ENCODE measurements at places on chromosomes 1 and 21.

DNA sequence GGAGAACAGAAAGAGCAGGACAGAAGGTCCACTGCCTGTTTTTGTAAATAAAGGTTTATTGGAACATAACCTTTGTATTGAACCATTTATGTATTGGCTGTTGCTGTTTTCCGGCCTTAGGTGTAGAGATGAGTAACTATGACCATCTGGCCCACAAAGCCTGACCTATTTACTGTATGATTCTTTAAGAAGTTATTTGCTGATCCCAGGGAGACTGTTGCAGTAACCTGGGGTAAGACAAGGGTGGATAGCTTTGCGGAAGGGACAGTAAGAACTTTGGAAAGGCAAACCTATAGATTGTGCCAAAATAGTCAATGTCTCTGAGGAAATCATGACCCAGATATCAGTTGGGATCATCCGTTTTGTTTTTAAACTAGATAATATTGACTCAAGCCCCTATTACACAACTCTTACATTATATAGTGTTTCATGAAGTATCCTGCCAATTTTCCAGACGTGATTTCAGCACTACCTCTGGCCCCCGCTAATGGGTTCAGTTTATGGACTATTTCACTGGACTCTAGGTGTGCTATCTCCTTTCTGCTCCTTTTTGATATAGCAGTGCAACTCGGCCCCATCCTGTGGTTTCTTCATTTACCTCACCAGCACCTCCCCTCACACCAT, 20.8 kb upstream of the TLCD4 start:
- DNase-seq, result no peak

DNA sequence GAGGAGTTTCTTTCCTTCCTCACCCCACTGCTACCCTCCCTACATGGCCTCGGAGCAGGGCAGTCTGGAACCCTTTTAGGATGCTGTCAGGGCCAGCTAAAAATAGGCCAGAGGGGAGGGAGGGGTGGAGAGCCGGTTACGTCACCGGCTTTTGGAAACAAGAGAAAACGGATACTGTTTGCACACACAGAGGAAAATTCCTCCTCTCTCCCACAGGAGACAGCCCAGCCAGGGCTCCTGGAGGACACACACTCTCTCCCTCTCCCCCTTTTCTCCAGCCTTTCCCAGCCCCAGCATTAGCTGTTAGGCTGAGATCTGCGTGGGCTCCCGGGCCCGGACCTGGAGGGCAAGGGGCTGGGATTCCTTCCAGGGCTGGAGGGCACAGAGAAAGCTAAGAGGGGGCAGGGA, 20.0 kb upstream of the ALDH4A1 start:
- no peak for DNase-seq

GRCh38 chr1:24199291-24199900, 12.3 kb upstream of the IFNLR1 start:
- no peak for DNase-seq

DNA sequence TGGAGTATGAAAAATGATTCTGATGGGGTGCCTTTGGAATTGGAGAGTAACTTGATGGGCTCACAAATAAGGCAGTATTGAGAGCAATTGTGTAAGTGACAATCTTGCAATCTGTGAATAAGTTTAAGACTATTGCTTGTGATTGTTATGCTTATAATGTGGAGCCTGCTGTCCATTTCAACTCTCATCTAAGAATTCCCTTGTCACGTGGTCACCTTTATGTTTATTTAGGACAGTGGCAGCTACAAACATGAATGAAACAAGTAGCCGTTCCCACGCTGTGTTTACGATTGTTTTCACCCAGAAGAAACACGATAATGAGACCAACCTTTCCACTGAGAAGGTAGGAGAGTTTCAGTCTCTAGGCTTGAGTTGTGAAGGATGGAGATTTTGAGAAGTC, 57.6 kb downstream of the KIF1B start:
- no peak for DNase-seq

DNA sequence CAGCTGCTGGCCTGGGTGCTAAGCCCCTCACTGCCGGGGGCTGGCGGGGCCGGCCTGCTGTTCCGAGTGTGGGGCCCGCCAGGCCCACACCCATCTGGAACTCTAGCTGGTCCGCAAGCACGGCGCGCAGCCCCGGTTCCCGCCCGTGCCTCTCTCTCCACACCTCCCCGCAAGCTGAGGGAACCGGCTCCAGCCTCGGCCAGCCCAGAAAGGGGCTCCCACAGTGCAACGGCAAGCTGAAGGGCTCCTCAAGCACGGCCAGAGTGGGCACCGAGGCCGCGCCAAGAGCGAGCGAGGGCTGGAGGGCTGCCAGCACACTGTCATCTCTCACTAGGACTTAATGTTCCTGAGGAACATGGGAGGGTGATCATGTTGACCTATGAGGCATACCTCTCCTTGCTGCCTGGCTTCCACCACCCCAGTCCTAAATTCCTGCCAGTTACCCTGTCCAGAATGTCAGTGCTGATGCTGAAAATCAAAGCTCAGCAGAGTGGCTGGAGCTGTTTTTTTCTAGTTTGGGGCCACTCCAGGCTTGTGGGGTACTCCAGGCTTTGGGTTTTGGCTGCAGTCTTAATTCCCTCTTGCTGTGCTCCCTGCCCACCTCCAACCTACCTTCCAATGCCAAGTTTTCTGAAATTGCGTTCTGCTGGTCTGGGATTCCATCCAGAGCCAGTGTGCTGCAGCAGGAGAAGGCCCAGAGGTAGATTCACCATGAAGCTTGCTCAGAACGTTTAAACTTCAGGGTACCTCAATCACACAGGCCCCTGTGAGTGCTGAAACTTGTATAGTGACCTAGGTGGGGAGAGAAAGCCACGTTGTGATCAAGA, 44.2 kb upstream of the LPGAT1 start:
- no peak for DNase-seq

- DNase-seq, result no peak
Observed at GRCh38 chr1:40956407-40956806, 23.1 kb upstream of the CTPS1 start.

GRCh38 chr21:44547656-44548331, 3.5 kb downstream of the KRTAP10-2 start:
- DNase-seq, result no peak

DNA sequence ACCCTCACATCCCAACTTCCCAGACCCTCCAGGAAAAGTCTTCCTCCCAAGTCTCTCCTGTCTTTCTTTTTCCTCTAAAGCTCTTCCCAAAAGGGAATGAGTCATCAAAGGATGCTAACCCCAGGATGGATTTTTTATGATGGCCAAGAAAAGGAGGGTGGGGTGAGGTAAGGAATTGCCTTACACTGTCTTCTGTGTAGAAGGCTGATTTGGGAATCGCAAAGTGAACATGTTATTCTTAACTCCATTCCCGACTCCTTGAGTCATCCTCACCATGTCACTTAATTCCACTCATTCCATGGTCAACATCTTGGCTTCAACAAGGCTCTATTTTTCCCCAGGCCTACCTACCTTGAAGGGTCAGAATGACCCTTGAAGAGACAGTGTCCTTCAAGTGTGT, 44.0 kb downstream of the TBX15 start:
- no peak for DNase-seq

- no peak for DNase-seq
Observed at GRCh38 chr1:32494711-32495337, 30.0 kb downstream of the ZBTB8B start.

GRCh38 chr1:206573762-206574161, 38.5 kb downstream of the EIF2D start:
- no peak for DNase-seq

- no peak for DNase-seq
Observed at GRCh38 chr1:206687915-206688442, 3.3 kb downstream of the MAPKAPK2 start.

DNA sequence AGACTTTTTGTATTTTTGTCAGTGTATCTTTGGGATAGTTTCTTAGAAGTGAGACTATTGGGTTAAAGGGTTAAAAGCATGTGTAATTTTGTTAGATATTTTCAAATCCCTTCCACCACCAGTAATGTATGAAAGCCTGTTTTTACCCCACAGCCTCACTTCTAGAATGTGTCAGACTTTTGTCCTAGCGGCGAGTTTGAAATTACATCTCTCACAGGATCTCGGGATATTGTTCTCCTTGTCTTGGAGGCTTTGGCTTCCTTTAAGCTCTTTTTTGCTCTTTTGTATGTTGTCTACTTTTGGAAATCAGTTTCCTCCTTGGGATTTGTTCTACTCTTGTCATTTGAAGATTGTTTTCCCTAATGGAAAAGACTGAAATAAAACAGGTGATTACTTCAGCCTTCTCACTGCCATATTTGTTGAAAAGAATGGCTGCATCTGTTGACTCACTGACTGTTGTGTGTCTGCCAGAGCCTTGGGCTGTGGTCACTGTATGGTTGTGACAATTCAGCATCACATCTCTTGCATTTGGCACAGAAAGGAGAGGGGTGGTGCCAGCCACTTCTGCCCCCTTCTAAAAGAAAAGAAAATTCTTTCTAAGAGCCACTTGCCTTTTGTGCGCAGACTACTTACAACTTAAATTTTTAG, 22.6 kb downstream of the ST3GAL3 start:
- no peak for DNase-seq

- no peak for DNase-seq
Observed at GRCh38 chr1:183588827-183589226, 1.4 kb downstream of the NCF2 start.

DNA sequence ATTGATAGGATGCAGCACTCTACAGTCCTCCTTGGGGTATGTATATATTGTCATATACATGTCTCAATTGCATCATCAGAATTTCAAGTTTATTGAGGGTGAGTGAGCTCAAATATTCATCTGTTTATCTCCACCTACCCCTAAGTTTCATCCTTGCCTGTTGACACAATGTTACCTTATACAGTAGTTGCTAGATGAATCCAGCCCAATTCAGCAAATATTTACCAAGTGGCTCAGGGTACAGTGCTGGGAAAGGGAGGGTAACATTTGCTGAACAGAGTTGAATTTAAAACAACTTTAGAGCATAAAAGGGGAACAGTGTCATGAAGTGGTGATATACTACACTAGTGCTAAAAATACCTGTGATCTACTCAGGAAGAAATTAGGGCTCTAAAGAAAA, 14.4 kb downstream of the ELAVL4 start:
- no peak for DNase-seq

DNA sequence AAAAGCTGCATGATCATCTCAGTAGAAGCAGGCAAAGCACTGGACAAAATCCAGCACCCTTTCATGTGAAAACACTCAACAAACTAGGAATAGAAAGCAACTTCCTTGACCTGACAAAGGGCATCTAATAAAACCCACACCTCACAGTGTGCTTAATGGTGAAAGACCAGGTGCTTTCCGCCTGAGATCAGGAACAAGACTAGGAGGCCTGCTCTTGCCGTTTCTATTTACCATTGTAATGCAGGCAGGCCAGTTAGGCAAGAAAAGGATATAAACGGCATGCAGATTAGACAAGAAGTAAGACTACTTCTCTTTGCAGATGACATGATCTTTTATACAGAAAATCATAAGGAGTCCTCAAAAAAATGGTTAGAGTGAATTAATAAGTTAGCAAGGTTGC, 37.2 kb downstream of the SLC37A1 start:
- DNase-seq, result no peak

DNA sequence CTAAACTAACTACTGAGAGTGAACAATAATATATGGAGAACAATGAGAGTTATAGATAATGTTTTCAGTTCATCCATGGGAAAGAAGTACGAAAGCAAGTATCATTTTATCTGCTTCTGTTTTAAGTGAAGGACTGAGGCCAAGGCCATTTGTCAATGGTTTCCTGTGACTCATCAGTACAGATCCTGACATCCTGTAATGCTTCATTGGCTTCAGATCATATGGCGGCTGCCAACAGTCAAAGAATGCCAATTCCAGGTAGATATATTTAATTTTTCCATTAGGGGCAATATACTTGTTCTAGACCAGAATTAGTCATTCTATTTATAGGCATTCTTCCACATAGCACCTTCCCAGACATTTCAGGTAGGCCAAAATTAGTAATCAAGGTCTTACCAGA, 97.3 kb downstream of the USH2A start:
- DNase-seq, result no peak

DNA sequence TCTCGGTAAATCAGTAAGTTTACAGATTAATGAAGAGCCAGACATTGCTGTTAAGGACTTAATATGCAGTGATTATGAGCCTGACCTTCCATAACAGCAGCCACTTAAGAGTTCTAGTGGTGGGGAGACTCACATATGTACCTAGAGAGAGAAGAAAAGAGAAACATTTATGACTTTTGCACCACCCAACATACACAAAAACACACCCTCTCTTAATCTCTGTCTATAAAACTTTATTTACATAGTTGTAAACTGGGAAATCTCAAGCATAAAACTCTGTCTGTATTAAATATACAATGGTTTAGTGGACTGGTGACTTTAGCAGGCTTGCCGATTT, 347.4 kb upstream of the ADGRL2 start:
- DNase-seq, result no peak

DNA sequence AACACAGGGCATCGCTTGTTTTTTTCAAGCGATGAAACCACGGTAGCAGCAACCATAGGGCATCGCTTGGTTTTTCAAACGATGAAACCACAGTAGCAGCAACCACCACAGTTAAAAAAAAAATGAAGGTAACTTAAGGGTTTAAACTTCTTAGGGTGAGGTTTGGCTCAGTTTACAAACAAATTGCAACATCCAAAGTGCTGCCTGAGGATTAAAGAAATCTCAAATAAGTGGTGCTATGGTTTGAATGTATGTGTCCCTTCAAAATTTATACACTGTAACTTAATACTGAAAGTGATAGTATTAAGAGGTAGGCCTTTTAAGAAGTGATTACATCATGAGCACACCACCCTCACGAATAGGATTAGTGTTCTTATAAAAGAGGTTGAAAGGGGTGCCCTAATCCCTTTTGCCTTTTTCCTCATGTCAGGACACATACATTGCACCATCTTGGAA, 6.4 kb upstream of the GBP5 start:
- DNase-seq, result no peak

GRCh38 chr1:23057301-23057700, 38.0 kb downstream of the KDM1A start:
- no peak for DNase-seq

- no peak for DNase-seq
Observed at GRCh38 chr1:168447871-168448270, 95.9 kb downstream of the XCL2 start.

- DNase-seq, result no peak
Observed at GRCh38 chr1:6490181-6491080, 1.0 kb downstream of the PLEKHG5 start.

Data from cortex of kidney (tissue), 1 donor.